ENCODE measurements at places on chromosomes 16 and 17.

- DNase-seq: no peak
These were observed 30.7 kb downstream of the PIMREG start for GRCh38 chr17:6474906-6475305.

DNA sequence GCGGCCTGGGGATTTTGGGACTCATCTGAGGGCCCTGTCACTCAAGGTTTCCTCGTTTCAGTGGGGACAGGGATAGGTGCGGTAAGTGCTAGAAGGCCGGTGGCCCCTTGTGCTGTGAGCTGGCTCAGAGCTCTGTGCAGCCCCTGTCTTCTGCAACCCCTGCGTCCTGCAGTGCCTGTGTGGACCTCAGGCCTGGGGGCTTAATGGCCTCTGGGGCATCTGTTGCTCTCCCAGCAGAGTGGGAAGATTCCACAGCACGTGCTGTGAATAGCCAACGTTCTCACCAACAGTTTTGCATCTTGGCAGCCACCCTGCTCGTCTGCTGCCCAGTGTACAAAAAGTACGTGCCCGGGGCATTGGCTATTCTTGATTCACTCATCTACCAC lies 4.9 kb downstream of the FOXC2 start:
- no peak for DNase-seq

DNA sequence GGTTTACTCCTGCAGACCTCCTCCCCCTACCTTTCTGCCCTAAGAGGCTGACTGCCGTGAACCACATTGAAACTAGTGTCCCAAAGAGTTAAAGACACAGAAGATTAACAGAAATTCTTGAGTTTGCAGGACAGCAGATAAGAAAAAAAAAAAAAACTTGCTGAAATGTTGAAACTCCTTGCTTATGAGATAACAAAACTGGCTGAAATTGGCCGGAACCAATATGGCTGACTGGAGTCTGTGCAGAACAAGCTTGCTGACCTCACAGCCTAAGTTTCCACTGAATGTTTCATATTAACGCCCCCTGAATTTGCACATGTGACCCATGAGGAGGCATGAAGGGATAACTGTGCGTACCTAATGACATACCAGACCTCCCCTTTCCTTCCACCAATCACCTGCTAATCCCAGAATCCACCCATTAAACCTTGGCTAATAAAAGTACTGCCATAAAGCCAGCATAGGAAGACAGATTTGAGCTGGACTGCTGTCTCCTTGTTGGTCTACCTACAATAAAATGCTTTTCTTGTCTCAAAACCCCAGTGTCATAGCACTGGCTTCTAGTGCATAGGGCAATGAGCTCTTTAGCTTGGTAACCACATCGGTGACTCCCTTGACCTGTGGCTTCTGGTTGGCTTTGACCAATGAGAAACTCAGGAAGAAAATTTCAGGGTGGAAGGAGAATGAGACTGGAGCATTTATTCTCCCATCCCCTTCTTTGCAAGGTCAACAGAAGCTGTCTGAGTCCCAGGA lies 80.1 kb downstream of the PMP22 start:
- DNase-seq: no peak

DNA sequence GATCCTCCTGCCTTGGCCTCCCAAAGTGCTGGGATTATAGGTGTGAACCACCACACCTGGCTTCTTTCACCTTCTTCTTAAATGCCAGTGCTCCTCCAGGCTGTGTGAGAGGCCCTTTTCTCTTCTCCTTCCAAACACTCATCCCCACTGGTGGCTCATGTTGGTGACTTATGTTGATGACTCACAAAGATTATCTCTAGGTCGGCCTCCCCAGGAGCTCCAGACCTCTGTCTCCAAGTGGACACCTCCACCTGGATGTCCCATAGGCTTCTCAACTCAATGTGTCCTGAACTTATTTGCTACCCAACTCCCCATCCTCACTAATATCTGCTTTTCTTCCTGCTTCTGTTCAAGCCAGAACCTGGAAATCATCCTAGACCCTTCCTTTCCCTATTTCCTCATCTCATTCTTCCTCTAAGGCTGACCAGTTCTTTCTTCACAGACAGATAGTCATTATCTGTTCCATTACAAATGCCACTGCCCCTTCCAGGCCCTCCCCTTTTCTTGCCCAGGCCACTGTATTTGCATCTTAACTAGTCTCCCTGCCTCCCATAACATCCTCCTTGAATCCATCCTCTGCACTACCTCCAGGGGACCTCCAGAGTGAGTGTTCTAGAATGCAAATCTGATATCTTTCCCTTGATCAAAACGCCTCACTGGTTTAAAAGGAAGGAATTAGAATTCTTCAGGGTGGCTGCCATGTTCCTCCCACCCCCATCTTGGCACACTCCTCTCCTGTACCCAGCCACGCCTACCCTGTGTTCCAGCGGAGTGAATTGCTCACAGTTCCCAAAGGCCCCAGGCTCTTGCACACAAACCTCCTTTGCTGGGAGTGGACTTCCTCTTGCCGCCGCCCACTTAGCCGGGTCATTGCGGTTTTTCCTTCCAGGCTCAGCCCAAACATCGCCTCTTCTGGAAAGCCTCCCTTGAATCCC lies 34.8 kb upstream of the FBXO47 start:
- DNase-seq: no peak

DNA sequence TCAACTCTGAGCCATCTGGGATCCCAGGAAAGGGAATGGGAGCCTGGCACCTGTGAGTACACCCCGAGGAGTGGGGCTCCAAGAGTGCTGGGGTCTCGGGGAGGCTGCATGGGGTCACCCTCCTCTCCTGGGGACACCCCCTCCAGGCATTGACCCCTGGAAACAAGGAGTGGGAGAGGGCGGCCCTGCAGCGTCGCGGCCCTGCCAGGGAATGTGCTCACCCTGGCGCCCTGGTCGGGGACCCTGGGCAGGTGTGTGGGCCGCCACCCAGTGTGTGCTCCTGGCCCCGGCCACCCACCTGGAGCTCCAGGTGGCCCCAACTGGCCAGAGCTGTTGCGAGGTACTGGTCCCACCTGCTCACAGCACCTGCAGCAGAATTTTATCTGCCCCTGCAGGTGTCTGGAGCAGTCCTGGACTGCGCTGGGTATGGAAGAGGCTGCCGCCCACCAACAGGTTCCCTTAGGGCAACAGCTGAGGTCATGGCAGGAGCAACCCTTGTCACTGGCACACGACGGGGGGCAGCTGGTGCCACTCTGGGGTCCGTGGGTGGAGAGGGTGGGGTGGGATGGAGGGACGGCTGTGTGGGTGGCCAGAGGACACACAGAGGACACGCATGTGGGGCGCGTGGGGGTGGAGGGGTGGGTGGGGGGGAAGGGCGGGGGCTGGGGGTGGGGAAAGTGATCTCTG lies 5.4 kb upstream of the PABPN1L start:
- no peak for DNase-seq

- DNase-seq: no peak
These were observed 45.4 kb downstream of the NFATC3 start for GRCh38 chr16:68130520-68130919.

GRCh38 chr16:88497561-88498462 lies 44.7 kb downstream of the ZFPM1 start:
- DNase-seq: no peak
